ENCODE measurements at places on chromosomes 2 and 18.
A peak's percentile ranks its signal among the peaks of the same experiment; 100 is the strongest.

DNA sequence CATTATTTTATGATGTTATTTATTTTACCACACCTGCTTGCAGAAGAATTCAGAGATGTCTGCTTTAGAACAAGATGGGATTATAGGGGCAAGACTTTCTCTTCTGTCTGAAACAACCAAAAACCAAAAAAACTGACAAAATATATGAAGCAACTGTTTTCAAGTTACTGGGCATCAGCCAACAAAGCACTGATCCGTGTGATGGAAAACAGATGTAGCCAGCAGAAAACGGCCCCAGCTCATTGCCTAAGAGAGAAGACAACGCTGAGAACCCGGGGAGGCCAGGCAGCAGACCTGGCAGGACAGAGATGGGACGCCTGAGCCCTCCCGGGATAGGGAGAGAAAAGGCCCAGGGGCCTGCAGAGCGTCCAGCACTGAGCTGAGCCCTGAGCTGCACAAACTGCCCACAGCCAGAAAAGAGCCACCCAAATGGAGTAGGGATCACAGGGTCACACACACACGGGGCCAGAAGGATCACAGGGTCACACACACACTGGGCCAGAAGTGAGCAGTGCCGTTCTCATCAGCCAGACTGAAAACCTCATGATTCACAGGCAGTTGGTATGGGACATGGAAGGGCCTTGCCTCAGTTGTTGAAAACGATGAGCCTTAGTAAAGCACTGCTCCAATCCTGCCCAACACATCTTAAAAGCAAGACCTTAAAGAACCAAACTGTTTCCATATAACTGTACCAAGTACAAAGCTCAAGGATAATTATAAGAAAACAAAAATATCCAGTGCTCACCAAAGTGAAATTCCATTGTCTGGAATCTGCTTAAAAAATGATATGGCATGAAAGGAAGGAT lies 12.1 kb downstream of the PXDN start:
- no peak for DNase-seq

DNA sequence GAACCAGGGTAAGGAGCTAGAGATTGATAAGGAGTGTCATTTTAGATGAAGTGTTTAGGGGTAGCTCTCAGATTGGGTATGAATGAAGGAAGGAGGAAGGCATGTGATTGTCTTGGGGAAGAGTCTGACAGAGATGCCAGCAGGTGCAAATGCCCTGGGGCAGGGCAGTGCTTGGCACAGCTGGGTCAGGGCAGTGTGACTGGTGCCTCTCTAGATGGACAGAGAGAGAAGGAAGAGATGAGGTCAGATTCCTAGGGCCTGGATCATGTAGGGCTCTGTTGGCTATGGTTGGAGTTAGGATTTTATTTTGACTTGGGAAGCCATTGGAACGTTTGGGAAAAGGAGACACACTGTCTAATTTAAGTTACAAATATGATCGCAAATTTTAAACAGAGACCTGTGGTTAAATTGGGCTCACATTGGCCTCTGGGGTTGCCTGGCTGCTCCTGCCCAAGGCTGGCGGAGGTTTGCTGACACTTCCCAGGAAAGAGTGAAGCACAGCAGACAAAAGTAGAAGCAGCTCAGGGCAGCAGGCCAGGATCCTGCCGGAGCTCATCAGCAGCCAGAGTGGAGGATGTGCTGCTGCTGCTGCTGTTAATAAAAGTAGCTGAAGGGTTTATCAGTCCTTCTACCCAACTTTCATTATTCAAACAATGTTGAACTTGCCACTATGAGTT lies 32.7 kb upstream of the FHL2 start:
- DNase-seq = no peak

GRCh38 chr2:237437566-237437965 lies 23.6 kb upstream of the COL6A3 start:
- no peak for DNase-seq

DNA sequence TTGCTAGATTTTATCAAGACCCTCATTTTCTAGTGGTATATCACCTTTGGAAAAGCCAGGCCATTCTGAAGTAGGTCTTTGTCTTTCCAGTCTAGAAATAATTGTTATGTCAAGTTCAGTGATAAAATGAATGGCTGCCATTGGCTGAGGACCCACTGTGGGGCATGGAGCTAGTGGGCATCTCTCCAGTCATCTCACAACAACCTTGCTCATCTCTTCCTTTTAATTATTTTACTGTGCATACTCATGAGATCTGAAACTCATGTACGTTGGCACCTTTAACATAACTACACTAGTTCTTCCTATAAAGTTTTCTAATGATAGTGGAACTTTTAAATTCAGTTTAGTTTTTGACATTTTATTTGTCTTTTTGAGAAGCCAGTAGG lies 240.9 kb downstream of the SLC8A1 start:
- DNase-seq = no peak

- no peak for DNase-seq
These were observed 188.1 kb downstream of the SRBD1 start for GRCh38 chr2:45422921-45423320.

- DNase-seq = no peak
These were observed 20.9 kb upstream of the TAF4B start for GRCh38 chr18:26205318-26205717.

DNA sequence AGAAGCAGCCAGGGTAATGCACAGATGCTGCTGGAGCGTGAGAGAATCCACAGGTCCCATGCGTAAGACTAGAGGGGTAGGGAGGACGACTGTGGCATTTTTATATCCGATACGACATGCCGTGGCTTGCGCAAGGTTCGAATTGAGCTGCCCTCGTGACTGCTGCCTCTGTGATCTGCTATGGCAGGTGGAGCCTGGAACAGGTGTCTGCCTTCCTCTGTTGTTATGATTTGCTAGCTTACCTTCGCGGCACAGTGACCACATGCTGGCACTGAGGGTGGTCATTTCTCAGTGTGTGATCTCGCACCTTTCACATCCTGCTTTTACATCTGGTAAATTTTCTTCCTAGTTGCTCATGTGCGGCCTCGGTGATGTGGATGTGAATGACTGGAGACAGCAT lies 240.2 kb downstream of the ALPK2 start:
- no peak for DNase-seq

GRCh38 chr2:169468841-169469240 lies 10.5 kb upstream of the BBS5 start:
- DNase-seq = no peak

- DNase-seq = no peak
These were observed 11.2 kb upstream of the DAW1 start for GRCh38 chr2:227860221-227860641.

DNA sequence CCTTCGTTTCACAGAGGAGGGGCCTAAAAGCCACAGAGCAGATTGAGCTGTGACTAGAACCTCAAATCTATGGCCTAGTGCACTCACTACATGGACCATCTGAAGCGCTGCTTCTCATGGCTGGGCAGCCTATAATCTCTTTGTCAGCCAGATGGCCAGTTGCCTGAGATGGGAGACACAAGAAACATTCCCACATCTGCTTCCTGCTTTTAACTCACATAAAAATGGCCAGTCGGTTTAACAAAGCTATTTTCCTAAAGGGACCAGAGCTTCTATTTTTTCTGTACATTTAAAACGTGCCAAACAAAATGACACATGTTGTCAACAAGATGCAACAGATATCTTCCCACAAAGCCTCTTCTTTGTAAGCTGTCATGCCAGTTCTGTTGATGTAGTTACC lies 173.8 kb downstream of the GFPT1 start:
- DNase-seq = no peak

- DNase-seq = peak; percentile 87
These were observed 189.9 kb upstream of the TANK start for GRCh38 chr2:160970052-160970965.

- DNase-seq = no peak
These were observed 97.8 kb upstream of the SLC35G4 start for GRCh38 chr18:11511434-11512095.

DNA sequence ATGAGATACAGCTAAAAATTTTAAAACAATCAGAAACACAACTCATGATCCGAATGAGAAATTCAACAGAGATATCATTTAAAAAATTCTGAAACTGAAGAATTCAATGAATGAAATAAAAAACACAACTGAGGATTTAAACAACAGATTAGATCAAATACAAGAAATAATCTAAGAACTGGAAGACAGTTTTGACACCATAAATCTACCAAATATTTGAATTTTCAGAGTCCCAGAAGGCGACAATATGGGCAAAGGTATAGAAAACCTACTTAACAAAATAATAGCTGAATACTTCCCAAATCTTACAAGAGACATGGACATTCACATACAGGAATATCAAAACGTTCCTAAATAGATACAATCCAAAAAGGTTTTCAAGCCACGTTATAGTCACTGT lies 221.9 kb downstream of the OTX1 start:
- DNase-seq = no peak

- DNase-seq = peak; percentile 90
These were observed 13.1 kb downstream of the CYRIA start for GRCh38 chr2:16652296-16653082.

GRCh38 chr2:217757108-217757463 lies 245.7 kb downstream of the TNS1 start:
- no peak for DNase-seq

GRCh38 chr18:48940854-48941611 lies 9.7 kb downstream of the SMAD7 start:
- no peak for DNase-seq

Data from astrocyte of the spinal cord (primary cell).